DMS79 (cell line): ENCODE measurements at places on chromosomes 16 and 17.

DNA sequence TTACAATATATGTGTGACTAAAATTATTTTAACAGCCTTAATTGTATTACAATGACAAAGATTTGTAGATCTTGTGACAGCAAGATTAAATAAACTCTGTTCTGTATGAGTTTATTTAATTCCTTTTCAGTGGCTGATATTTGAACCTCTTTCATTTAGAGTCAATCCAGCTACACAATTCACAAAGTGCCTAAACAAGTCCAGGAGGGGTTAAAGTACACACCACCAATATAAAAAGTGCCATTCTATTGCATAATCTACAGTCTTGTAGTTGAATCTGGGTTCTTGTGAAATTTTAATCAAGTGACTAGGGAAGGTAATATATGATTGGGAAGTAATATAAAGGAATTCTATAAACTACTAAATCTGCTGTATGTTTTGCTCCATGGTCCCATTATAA, 3.9 kb upstream of the NFAT5 start:
- no peak for DNase-seq

DNA sequence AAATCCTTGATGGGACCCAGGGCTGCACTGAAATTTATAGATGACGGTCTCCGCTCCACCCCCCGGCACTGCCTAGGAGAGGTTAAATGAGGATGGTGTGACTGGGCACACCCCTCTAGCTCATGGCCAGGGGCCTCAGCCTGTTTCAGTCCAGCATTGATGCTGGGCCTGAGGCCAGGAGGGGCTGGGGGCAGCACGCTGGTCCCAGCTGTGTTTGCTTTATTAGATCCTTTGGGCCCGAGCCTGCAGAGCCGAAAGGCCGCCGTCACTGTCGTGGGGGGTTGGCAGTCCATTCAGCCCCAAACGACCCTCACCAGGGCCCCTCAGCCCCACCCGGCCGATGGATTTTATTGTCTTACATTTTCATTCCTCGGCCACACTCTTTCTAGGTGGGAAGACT, 10.8 kb upstream of the DOK4 start:
- no peak for DNase-seq

DNA sequence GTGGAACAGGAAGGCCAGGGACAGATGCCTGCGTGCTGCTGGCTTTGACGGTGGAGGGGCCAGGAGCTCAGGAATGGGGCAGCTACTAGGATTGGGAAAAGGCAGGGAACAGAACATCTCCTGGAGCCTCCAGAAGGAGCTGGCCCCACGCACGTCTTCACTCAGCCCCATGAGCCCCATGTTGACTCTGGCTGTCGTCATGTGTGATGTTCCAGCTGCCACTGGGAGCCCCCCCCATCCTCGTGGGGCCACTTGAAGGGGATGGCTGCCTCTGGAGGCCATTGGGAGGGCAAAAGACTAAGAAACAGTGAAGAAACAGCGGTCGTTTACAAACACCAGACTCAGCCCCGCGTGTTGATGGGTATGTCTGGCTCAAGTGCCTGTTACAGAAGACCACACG, 18.5 kb upstream of the APRT start:
- DNase-seq, result no peak

GRCh38 chr16:67552476-67552875, 9.8 kb upstream of the CTCF start:
- DNase-seq, result no peak

- DNase-seq, result no peak
These were observed 453.3 kb downstream of the WWOX start for GRCh38 chr16:78552716-78553115.

DNA sequence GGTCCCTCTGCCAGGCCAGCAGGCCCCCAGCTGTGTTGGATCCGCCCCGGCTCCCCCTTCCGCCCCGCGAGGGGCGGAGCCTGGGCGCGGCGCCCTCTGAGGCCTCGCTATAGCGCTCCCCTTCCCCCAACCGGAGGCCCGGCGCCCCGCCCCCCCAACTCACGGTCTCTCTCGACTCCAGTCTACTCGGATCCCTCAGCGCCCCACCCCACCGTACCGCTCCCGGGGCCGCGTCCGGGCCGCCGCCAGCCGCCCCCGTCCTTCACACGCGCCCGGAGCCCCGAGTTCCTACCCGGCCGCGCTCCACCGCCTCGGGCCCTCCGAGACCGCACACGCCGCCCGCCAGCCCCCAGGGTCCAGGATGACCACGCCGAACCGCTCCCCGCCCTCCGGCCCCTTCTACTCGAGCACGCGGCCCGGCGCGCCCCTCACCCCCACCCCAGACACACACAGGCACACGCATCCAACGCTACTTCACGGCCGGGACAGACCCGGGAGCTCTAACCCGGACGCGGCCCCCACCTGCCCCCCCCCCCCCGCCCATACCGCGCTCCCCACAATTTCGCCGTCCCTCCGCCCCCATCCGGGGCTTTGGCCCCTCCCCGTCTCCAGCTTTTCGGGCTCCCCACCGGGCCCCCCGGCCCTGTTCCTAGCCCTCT, 1.4 kb downstream of the PHF23 start:
- DNase-seq, result no peak

GRCh38 chr17:30340801-30341356, 7.0 kb upstream of the TMIGD1 start:
- no peak for DNase-seq

DNA sequence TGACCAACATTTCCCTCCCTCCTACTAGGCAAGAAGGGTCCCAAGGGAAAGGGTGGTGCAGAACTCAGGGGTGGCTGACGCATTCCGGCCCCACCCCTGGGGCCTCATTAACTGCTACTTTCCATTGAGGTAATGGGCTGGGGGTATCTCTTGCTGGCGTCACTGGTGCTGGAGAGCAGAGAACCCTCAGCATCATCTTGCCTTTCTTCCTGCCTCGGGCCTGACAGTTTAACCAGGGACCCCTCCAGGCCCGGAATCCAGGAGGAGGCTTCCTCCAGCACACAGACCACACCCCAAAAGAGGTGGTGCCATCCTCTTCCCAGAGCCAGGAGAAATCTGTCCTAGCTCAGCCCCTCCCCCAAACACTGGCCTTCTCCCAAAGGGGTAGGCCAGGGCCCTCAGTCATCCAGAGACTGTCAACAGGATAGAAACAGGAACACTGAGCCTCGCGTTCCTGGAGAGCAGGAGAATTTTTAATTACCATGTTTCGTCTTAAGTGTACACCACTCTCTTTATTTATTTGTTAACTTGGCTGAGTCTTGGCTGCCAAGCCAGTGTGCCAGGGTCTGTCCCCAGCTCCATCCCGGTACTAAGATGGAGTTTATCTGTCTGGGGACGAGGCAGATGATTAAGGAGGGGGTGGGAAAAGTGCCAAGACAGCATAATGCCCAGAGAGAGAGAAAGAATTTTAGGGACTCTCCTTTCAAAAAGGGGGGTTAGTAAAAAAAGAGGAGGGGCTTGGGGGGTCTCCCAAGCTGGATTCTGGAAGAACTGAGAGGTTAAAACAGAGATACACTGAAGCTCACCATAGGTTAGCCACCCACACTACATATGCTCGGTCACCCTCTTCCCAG, 5.1 kb downstream of the ETV4 start:
- no peak for DNase-seq

DNA sequence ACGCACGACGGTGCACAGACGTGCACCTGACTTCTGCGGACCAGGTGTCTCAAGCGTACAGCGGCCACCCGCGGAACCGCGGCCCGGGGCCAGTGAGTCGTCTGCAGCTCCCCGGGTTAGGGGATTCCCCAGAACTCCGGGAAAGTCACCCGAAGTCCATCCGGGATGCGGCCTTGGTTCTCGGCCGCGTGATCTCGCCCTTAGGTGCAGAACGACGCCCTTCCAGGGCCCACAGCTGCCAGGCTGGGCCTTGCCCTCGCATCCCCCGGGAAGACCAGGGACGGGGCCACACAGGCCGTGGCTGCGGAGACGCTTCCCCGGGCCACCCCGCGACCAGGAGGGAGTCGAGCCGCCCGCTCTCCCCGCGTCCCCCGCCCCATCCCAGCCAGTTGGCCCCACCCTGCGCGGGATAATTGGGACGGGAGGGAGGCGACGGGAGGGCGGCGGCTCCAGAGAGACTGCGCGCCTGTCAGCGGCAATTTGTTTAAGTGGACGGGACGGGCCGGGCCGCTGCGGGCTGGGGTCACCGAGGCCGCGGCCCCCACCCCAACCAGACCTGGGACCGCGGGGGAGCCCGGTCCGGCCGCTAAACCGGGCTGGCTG, 3.6 kb upstream of the TBX2 start:
- DNase-seq, result no peak

GRCh38 chr16:87707097-87707496, 58.7 kb downstream of the KLHDC4 start:
- no peak for DNase-seq

- no peak for DNase-seq
These were observed 257.2 kb downstream of the IRF8 start for GRCh38 chr16:86156155-86156554.

DNA sequence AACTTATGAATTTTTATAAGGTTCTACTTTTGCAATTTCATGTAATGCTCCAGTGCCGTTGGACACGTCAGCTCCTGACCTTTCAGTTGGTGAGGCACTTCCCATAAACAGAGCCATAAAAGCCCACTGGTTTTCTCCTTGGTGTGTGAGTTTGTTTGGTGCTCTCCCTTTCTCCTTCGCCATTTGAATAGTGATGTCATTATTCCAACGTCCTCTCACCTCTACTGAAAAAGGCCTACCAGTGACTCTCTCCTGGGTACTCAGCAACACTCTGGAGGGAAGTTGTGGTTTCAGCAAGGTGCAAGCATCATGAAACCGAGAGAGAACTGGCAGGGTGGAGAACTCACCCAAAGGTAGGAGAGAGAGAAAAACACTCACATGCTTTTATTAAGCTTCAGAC, 29.6 kb upstream of the HNF1B start:
- DNase-seq, result no peak

- no peak for DNase-seq
These were observed 14.3 kb downstream of the PRCD start for GRCh38 chr17:76554131-76554530.

DNA sequence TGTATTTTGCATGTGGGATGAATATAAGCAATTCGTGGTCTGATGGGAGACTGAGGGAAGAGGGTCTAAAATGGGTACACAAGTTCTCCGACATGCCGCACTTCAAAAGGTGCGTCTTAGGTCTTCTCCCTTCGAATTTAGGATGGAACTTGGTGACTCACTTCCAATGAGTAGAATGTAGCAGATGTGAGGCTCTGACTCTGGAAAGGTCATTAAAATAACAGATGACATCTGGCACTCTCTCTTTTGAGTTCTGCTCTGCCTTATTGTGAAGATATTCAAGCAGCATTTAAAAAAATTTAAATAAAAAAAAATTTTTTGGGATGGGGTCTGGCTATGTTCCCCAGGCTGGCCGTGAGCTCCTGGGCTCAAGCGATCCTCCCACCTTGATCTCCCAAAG, 92.7 kb downstream of the TMEM100 start:
- no peak for DNase-seq

DNA sequence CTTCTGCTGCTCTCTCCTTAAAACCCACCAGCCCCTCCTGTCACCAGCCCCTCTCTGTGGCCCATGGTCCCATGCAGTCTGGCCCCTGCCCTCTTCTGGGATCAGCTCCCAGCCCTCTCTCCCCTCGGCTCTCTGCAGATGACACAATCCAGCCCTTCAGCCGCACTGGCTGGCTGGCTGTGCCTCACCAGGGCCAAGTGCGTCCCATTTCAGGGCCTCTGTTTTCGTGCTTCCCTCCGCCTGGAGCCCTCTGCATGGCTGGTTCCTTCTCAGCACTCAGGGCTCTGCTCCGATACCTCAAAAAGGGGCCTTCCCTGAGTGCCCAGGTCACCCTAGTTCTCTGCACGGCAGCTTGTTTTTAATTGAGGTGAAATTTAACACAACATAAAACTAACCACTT, 124.3 kb downstream of the SOCS1 start:
- DNase-seq, result no peak

GRCh38 chr16:69754143-69754468, 620 bp downstream of the NOB1 start:
- DNase-seq, result no peak

DNA sequence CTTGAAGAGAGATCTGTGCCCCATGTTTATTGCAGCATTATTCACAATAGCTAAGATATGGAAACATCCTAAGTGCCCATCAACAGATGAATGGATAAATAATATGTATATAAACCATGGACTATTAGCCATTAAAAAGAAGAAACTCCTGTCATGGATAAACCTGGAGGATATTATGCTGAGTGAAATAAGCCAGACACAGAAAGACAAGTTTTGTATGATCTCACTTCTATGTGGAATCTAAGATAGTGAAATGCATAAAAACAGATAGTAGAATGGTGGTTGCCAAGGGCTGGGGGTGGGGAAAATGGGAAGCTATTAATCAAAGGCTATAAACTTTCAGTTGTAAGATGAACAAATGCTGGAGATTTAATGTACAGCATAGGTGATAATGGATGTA, 19.9 kb upstream of the HEATR6 start:
- no peak for DNase-seq

- no peak for DNase-seq
These were observed 5.5 kb upstream of the VKORC1 start for GRCh38 chr16:31099860-31100638.

- DNase-seq, result no peak
These were observed 17.8 kb upstream of the RNPS1 start for GRCh38 chr16:2285731-2286191.
